Cerebellar cortex (tissue), 1 donor: ENCODE measurements at places on chromosomes 7 and 10.
A peak's percentile ranks its signal among the peaks of the same experiment; 100 is the strongest.

DNA sequence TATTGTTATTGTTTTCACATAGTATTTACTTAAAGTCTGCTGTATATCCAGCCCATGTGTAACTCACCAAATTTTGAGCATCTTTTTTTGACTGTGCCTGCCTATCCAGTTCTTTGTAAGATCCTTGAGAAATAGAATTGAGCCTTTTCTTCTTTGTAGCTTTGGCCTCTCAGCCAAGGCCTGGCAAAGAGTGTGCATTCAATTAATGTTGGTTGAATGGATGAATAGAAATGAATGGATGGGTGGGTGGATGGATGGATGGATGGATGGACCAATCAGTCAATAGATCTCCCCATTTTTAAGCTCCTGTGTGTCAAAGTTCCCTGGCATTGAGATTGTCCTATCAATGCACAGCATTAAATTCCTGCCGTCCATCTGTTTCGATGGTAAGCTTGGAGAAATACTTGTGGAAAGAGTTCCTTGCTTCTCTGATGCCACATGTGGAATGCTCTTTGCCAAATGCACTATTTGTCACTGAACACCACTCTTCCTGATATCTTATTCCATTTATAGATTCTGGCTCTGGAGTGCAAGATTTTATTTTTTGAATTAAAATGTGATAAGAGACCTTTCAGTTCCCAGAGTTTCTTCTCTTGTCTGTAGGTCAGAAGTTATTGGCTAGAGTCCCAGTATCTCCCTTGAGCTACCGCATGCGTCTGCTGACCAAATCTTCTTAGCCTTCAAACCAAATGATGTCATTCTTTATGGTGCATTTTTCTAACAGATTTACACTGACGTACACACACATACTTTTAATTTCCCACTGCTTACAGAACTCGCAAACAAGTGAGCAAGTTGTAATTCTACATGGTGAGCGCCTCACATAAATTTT, 20.7 kb upstream of the ADRB1 start:
- peak; percentile 20 for DNase-seq

DNA sequence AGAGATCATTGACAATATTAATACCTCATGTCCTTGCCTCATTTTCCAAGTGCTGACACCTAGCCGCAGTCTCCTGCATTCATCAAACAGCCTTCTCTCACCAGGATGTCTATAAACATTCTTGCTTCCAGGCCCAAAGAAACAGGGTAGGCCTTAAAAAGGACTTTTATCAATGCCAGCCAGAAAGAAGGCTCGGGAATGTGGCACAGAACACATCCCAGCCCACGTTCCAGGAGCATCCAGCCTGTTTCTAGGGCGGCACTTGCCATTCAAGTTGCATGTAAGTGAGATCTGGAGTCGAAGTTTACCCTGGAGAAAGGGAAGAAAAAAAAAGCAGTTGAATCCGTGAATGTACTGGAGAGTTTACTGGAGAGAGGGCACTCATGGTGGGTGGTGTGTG, 1083.1 kb downstream of the KCNMA1 start:
- DNase-seq = no peak

- peak; percentile 62 for DNase-seq
Measured at GRCh38 chr10:119207713-119208552, 562 bp downstream of the GRK5 start.

DNA sequence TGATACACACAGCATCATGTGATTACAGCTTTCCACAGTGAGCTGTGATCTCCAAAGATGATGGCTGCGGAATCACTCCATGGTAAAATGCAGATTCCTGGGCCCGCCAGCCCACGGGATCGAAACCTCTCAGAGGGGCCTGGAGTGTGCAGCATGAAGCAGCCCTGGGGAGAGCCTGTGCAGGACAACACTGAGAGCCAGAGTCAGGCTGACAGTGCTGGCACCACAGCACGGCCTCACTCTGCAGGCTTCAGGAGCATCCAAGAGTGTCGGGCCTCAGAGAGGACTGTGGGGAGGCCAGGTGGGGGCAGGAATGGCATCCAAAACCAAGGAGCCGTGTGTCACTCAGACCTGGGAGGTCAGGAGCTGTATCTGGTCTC, 533.4 kb downstream of the TCERG1L start:
- no peak for DNase-seq

GRCh38 chr10:27319752-27320431, 79.3 kb upstream of the ACBD5 start:
- peak; percentile 52 for DNase-seq

DNA sequence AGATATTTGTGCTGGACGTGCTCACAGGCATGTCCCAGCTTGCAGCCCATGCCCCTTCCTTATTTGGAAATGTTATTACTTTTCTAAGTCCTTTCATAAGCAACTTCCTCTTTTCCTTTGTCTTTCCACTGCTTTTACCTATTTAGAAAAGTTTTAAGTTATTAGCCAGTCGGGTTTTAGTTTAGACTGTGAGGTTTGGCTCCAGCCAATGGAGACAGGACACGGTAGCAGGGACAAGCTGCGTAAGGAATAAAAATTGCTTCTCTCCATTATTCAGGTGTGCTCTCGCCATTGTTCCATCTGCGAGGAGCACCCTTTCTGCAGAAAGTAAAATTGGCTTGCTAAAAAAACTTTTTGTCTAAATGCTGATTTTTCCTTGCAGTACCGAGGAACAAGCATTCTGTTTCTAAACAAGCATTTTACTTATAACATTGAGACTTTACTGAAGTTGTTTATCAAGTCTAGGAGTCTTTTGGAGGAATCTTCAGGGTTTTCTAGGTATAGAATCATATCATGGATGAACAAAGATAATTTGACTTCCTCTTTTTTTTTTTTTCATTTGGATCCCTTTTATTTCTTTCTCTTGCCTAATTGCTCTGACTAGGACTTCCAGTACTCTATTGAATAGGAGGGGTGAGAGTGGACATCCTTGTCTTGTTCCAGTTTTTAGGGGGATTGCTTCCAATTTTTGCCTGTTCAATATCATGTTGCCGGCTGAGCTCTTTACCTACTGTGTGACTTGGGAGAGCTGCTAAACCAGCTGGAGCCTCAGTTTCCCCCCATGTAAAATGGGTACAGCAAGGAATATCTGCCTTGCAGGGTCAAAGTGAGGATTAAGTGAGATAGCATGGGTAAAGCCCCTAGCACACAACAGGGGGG, 63.8 kb downstream of the ALOX5 start:
- no peak for DNase-seq

DNA sequence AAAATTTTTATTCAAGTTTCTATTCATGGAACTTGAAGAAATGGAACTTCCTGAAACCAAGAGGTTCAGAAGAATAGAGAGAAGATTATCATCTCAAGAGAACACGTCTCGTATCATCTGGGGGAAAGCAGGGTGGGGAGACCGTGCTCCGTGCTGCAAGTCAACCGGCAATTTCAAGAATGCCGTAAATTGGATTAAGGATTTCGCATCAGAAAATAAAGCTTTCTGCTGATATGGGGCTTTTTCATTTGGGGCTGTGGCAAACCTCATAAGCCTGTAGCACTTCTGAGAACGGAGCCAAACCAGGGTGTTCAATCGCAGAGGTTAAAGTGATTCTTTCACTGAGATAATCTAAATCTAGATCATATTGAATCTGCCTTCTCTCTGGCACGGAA, 150.1 kb upstream of the NPS start:
- DNase-seq = no peak

GRCh38 chr10:68362590-68362989, 29.9 kb upstream of the PBLD start:
- DNase-seq = no peak

- peak; percentile 57 for DNase-seq
Measured at GRCh38 chr10:80444646-80445319, 9.3 kb upstream of the TSPAN14 start.

GRCh38 chr7:15470825-15471668, 90.8 kb downstream of the AGMO start:
- no peak for DNase-seq

- DNase-seq = no peak
Measured at GRCh38 chr10:133452453-133452852, 1.3 kb upstream of the SCART1 start.

GRCh38 chr10:63346015-63346441, 119.7 kb downstream of the JMJD1C start:
- DNase-seq = no peak

- peak; percentile 43 for DNase-seq
Measured at GRCh38 chr10:46548498-46549090, 7.9 kb downstream of the GPRIN2 start.
